ENCODE measurements at places on chromosomes 5 and 9.

DNA sequence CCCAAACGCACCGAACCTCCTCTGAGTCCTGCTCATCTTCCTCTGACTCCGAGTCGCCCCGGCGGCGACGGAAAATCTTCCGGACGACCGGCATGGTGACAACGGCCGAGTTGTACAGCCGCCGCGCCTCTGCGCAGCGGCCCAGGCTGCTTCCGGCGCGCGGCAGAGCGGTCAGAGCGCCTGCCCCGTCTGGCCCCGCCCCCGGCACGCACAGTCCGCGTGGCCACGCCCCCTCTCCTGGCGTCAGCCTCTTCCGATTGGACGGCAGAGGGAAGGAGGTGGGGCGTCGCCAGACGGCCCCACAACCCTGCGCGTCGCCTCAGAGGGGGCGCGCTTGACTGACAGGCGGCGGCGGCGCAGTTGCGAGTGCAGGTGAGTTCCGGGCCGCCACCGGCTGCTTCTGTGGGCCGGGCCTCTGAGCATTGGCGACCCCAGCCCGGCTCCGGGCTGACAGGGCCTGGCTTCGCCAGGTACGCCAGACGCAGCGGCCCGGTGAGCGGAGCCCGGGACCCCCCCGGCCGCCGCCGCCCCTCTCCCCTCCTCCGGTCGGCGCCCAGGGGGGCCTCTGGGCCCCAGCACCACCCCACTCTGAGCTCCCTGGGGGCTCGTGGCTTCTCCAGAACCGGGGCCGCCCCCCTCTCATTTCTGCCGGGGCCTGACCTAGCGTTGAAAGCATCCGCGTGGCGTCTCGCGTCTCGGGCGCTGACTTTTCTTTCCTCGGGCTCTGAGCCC, at the start of the genes C9orf78 and USP20:
Gene C9orf78 (minus strand): TSS at position 148 of the 732 bp plus-strand sequence. CDS start 54 bp downstream, at position 94.
Gene USP20 (plus strand): TSS at position 331 of the 732 bp plus-strand sequence. CDS start 17,098 bp downstream, outside the sequence.
- DNase-seq: peak; percentile 100

GRCh38 chr9:135078361-135078821, 9.1 kb upstream of the OLFM1 start:
- DNase-seq: no peak

DNA sequence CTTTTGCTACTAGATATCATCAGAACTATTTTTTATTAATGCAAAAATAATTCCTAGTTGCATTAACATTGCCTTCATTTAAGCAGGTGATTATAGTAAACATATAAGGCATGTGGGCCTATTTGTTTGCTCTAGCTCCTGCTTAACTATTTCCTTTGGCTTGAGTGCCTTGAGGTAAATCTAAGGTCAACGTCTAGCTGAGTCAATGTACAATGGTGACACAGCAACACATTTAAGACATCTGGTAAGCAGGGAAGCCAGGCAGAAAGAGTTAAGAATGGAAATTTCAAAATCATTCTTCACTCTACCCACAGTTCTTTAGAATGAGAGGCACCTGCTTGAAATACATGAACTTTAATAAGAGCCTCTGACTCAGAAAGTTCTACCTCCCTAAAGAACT, 111.9 kb upstream of the FST start:
- no peak for DNase-seq

- peak; percentile 48 for DNase-seq
These were observed 28.6 kb upstream of the NSMF start for GRCh38 chr9:137487454-137488326.

GRCh38 chr5:15009420-15009819, 137.8 kb upstream of the ANKH start:
- DNase-seq: peak; percentile 25

DNA sequence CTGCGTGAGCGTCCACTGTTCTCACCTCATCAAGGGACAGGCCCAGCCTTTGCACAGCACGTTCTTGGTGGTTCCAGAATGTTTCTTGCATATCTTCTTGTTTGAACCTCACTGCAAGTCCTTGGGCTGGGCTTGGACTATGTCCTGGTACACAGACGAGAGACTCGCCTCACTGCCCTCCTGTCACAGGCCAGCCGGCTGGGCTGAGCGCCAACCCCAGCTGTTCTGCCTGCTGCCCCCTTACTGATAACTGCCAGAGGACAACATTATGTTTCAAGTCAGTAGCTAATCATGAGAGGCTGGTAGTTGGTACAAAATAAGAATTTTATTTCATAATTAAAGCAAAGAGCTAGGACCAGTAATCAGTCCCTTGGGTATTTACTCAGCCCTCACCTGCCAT, 52.8 kb upstream of the LRRTM2 start:
- DNase-seq: peak; percentile 93

DNA sequence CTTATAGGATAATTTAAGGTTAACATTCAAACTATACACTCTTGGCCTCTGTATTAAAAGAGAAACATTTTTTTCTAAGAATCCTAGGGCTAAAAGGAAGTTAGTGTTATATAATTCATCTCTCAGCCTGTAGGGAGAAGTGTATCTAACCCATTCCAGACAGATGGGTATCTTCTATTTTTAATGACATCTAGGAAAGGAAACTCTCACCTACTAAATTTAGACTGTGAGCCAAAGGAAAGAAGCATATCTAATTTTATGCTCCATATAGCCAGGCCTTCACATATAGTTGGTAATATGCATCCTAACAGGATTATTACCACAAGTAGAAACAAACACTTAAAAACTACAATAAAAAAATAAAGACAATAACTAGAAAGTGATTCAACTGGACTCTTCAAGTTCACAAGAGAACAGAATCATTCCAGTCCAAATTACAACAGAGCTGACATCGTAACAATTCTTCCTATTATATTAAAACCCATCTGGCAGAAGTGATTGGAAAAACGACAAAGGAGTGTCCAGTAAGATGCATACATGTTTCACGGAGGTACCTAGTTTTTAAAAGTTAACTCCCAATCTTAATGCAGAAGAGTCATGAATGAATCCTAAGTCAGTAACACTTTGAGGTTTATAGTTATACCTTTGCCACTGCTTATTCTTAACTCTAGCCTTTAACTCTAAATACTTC, 39.4 kb downstream of the SCAI start:
- no peak for DNase-seq

DNA sequence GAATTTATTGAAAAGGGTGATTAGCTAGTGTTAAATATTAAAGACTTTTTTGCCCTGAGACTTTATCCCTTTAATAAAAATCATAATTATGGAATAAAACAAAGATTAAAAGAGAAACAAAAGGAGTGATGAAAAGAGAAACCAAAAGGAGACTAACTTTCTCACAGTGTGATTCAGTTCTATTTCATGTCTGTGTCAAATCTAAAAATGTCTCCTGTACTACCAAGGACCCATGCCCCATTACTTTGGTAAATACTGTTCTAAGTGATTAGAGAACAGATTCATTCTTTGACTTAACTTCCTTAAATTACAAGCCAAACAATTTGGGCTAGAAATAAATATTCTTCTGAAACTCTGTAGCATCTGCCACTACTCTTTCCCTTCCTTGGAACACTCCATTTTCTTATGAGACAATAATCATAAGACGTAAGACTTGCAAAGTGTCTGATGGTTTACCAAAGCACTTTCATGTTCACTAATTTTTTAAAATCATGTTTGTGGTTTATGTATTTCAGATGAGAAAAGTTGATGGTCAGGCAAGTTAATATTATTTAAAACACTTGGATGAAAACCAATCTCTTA, 319.0 kb downstream of the EBF1 start:
- DNase-seq: no peak

DNA sequence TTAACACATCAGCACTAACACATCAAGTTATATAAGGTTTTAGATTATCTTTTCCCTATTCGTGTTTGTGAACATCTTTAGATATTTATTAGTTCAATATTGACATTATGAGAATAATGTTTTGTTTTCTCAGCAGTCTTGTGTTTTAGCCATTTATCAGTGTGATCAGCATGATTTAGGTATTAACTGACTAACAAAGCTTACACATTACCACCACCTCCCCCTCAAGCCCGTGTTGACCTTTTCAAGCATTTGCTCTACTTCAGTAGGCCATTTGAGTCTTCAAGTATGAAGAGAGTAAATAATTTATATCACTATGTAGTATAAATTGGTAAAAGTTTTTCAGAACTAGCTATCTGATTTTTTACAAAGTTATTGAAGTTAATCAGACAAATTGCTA, 6.9 kb downstream of the PBX3 start:
- no peak for DNase-seq

DNA sequence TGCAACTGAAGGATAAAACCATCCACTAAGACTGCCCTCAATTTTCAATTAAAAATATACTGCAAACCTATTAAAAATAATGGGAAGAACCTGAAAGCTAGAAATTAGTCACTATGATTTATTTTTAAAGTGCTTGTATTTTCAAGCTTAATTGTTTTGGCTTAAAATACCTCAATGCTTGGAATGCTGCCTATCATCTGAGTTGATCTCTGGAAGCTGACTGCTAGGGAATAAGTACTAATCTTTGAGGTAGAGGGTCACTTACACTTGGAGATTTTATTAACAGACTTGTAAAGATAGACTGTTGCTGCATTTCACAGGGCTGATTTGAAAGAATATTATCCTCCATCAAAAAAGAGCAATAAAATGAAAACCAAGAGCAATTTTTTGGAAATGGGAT, 6.2 kb downstream of the PCSK1 start:
- DNase-seq: no peak

- no peak for DNase-seq
These were observed 51.5 kb upstream of the NR3C1 start for GRCh38 chr5:143454936-143455516.

Data from SK-N-SH (cell line).